ENCODE measurements at places on chromosomes 5 and 9.

GRCh38 chr9:21796768-21797167 is 5.7 kb upstream of the MTAP start:
- DNase-seq = no peak

- DNase-seq = no peak
These were observed 85.6 kb downstream of the SMIM15 start for GRCh38 chr5:61076626-61077025.

DNA sequence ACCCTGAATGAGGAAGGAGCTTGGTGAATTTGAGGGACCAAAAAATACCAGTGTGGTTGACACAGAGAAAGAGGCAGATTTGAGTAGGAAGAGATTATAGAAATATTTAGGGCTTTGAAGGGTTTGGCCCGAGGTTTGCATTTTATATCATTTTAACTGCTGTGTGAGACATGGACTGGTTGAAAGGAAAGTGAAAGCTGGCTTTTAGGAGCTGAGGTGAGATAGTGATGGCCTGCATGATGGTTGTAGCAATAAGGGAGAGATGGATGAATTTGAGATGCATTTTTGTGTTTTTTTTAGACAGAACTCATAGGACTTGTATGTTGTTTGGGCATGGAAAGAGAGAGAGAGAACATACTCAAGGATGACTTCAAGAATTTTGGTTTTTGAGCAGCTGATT is 21.7 kb downstream of the FER start:
- no peak for DNase-seq

DNA sequence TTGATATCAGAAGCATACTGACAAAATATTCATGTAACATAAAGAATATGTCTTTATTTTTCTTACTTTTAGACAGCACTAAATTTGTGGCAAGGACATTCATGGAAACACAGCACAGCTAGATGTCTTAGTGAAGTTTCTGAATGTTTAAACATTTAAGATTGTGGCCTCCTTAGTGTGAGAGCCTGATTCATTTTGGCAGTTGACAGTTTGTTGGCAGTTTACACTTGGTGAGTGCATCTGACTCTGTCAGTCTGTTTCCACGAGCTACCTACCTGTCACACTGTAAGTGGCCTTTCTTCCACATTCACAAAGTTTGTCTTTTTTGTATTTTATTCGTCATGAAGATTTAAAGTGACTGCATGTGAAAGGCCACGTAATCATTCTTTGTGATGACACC is 436.8 kb downstream of the TUSC1 start:
- DNase-seq = no peak

DNA sequence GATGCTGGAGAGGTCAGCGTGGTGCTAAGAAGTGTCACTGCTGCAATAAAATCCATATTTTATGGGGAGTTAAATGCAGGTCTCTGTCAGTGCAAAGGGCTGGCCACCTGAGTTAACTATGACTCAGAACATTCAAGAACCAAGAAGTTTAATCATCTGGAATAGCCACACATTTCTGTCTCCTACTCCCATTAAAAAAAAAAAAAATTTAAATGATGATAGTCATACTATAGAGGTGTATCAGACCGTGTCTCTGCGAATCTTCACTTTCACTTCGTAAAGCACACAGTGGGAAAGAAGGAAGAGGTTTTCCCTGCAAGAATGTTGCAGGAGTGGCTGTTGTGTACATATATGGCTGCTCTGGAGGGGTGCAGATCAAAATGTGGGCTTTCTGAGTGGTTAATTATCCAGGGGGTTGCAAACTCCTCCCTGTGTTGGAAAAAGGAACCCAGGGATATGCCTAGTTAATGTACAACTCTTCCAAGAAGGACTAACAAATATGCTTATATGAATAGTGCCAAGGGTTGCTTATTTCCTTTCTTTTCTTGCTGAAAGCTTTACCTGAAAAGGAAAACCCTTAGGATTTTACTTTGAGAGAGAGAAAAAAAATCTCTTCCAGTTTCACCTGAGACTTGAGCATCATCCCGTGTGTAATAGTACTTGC is 1.5 kb downstream of the CDH6 start:
- DNase-seq = no peak

DNA sequence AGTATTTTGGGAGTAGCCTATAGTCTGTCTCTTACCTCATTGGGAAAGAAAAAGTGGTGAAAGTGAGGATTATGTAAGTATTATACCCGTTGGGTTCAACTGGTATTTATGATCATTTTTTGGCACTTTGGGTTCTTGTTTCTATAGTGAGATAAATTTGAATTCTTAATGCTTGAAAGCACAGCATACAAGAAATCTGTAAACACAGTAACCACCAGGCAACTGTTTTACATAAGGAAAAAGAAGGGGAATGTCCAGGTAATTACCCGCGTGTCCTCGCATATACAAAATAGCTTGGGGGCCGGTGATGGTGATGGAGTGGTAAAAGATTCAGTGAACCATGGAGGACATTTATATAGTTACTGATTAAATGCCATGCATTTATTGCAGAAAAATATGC is 60.5 kb downstream of the BASP1 start:
- no peak for DNase-seq

DNA sequence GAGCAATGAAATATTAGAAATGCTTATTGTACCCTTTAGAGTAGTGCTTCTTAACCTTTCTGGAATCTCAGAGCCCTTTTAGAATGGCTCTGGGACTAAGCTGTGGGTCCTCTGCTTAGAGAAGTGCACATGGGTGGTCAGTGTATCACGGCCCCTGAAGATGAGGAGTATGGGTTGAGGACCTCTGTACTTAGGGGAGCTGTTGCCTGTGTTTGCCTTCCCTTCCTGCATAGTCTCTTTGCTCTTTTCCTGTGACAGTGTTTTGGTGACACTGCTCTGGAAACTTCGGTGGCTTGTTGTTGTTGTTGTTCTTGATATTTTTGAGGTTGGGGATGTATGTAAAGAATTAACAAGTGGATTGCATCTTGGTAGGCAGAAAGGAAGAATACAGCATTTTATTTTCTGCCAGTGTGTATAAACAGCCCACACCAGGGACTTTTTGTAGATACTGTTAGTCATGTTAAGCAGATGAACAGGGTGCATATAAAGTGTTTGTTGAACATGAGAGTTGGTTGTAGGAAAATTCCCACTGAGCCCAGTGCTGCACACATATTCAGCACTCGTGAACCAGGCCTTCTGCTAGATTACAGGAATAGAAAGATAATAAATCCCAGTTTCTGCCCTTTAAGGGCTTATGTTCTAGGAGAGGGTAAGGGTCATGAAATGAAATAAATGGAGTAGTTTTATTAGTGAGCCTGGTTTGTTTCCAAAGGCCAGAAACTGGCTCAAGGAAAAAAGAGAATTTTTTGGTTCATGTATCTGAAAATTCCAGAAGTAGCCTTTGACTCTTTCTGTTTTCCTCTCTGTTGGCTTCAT is 199.7 kb downstream of the ARHGAP26 start:
- DNase-seq = no peak

DNA sequence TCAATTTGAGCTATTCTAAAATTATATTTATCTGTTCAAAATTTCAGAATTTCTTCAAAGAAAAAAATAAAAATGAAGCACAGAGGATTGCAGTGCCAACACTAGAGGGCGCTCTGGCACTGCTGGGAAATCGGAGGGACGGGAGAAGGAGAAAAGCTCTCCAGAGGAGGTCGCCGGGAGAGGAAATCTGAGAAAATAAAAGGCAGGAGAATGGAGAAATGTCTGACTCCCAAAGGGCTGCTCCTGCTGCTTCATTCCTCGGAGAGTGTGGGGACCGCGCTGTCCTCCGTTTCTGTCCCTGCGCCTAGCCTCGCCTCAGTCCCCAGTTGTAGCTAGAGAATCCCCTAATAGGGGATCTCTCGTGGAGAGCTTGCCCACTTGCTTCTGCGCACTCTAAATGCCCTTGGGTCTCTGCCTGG is 40.0 kb upstream of the ARSB start:
- DNase-seq = peak; percentile 71

DNA sequence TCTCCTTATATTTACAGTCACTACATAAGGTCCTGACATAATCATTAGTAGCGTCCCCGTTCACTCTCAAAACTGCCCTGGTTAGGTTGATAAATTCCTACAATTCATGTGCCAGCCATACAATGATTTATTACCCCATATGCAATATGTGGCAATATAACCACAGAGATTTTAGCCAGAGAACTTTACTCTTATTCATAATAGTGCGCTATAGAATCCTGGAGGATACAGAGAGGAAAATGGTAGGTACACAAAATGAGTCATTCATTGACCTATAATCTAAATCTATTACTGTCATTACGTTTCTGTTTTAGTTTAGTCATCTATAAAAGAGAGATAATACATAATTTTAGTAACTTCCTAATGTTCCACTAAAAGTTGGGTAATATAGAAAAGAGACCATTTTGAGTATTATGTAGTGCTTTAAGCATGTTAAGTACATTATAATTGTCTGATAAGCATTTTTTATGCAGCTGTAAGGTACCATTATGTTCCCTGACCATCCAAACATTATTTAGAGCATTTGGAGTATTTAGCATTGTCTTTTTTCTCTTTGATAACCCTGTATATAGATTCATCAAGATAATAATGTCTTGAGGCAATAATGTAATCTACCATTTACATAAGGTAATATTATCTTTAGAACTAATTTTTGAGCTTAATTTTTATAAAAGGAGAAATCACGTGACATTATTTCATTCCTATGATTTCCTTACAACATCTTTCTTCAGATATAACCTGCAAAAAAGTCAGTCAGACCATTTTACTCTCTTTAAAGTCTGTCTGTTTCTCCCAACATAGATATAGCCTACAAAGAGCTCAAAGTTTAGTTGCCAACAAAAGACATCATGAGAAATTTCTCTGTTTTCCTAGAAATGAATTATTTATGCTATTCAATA is 655.5 kb upstream of the ZNF608 start:
- no peak for DNase-seq

GRCh38 chr5:149117970-149118369 is 23.3 kb upstream of the ABLIM3 start:
- no peak for DNase-seq

- no peak for DNase-seq
These were observed 1.9 kb downstream of the PCSK5 start for GRCh38 chr9:75892216-75892911.

- DNase-seq = no peak
These were observed 33.1 kb upstream of the AFAP1L1 start for GRCh38 chr5:149238540-149238939.

- DNase-seq = peak; percentile 47
These were observed 1712.5 kb upstream of the C9orf72 start for GRCh38 chr9:29285818-29286217.

GRCh38 chr9:110248361-110248760 is 7.9 kb downstream of the TXN start:
- no peak for DNase-seq

DNA sequence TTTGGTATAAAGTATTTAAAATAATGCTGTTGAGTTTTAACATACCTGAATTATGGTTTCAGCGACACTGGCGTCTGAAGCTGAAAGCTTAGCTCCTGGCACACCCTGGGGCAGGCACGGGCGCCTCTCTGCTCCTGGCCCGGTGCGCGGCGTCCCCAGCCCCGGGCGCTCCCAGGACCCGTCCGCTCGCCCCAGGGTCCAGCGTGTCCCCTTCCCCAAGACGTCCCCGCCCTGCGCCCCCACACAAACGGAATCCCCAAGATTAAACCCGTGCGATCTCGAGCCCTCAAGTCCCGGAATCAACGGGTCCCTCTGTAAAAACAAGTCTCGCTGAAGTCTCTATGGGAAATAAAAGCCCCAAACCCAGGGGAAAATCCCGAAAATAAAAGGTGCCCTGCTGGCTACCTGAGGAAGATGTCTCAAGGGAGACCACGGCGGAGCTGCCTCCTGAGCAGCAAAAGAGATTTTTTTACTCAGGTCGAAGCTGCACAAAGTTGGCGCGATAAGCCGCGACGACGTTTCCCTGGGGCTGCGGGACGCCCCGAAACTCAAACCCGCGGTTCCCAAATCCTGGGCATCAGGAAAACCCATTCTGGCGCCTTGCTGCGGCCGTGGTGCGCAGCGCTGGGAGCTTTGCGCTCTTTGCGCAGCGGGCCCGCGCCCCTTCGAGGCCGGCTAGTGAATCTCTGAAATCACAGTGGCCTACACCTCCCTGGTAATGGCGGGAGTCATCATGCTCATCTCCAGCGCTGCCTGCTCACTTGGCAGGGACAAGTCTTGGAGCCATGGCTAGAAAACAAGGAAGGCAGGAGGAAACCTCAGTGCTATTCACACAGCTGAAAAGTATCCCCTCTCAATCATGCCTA is 6.3 kb upstream of the IFNA8 start:
- peak; percentile 19 for DNase-seq

DNA sequence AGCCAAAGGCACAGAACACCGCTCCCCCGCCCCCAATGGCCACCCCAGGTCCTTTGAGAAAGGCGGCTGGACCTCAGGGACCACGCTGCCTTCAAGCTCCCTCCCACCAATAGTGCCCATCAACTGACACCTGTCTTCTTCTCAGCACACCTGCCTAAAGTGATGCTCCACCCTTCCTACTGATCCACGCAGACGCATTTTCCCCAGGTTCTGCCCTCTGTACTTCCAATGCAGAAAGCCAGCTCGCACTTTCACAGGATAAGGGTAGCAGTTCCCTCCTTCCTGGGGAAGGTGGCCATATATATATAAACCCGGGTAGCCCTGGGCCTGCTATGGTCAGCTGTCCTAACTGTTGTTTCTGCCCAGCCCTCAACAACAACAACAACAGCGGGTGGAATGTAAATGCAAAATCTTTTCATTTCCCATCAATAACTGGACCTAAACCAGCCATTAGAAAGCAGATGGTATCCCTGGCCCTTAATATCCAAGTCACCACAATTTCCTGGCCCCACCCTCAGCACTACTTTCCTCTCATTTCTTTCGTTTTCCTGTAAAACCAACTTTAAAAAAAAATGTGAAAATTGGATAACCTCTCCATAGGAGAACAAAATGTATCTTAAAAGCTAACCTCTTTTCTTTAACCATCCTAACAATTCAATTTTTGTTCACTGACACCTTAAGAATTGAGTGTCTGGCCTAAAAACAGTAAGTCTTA is 1.7 kb downstream of the GOLM1 start:
- DNase-seq = no peak

GRCh38 chr9:114769624-114770023 is 36.2 kb downstream of the TNFSF15 start:
- DNase-seq = no peak

DNA sequence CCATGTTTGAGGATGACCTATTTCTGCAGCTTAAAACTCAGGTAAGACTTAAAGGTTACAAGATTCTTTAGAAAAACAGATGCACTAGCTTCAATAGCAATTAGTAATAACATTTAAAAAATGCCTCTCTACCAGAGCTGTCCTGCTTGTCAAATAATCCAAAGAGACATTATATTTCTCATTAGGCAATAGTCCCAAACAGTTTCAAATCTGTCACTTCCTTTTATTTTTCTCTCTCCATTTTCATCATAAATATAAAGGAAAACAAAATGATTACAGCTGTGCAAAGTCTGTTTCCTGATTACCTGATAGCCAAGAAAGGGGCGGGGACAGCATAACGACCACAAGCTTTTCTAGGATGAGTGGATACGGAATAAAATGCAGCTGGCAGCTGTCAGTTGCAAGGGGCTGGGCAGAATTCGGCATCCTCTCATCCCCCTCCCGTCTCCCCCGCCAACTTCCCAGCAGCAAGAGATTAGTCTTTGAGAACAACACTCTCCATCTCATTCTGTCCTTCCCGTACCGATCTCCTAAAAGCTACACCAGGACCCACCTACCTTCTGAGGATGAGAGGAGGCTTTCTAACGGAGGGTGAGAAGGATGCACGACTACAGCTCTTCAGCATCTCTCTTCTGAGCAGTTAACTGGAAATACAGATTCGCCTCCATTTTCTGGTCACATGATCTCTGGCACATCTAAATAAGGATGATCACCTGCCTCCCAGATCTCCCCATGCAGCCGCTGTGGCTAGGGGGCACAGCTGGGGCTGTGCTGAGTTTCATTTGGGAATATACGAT is 72.5 kb upstream of the PCA3 start:
- DNase-seq = no peak

- no peak for DNase-seq
These were observed 47.7 kb downstream of the LHFPL2 start for GRCh38 chr5:78600687-78601414.
